Activated CD8-positive, alpha-beta memory T cell treated with anti-CD3 and anti-CD28 coated beads for 48 hours (primary cell): ENCODE measurements at places on chromosomes 11 and 22.
A peak's percentile ranks its signal among the peaks of the same experiment; 100 is the strongest.

DNA sequence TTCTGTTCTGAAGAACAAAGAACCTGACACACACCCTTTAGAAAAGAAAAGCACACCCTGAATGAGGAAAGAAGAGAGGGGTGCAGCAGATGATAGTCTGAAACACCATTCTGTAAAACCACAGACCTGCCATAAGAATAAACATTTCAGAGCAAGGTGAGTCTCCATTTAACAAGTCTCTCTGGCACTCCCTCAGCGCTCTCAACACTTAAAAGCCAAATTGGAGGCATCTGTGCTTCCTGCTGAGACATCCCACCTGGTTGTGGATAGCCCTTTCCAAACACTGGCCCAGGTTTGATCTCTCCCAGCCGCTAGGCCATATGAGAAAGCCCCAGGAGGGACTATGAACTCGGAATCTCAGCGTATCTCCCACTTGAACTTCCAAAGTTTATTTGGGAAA is 36.3 kb downstream of the ETS1 start:
- DNase-seq = no peak

- no peak for DNase-seq
These were observed 94.9 kb downstream of the PRR5L start for GRCh38 chr11:36390963-36391471.

DNA sequence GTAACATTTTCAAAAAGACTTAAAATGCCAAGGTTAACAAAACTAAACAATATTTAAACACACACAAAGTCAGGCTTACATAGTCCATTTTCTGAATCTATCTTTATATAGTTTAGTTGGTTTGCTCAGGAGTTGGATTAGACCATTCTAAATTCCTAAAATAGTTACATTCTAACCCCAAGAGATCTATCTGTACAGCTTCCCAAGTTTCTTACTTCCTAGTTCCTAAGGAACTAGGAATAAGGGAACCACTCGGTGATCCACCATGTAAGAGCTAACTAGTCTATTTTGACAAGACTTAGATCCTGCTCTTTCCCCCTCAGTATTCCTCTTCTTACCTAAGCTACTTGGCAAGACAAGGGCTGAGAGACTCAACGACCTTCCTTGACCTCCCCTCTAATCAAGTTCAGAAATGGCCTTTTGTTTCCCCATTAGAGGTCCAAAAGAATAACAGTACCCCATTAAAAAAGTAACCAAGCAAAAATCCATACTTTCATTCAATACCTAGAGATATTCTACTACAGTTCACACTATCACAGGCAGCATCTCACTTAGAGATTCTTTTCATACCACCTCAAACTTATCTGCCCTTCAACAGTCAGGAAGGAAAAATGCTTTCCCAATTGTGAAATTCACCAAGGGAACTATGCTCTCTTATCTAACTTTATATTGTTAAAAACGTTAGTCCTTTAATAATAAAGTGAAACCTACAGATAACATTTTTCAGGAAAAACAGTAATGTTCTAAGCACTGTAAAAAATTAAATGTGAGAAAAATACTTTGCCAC is 253.1 kb downstream of the TTC28 start:
- no peak for DNase-seq

GRCh38 chr11:27475622-27476021 is 3.0 kb upstream of the LGR4 start:
- DNase-seq = no peak

- DNase-seq = no peak
These were observed 258.3 kb upstream of the B3GAT1 start for GRCh38 chr11:134670247-134670782.

DNA sequence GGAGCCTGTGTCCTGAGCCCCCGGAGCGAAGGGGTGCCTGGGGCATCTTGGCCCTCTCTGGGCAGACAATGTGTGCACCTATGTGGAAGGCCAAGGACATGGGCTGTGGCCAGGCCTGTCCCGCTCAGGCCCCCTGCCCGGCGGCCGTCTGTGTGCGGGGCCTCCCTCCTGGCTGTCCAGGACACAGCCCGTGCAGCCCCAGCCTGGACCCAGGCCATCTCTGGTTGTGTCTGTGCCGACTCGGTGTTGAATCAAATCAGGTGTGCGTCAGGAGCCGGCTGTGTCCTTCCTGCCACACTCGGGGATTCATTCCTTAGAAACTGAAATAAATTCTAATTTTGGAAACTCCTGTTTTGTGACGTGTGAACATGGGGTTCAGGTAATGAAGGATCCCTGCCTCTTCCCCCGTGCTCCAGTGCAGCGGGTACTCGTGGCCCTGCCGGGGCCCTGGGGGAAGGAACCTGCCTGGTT is 1.5 kb upstream of the SELENOO start:
- no peak for DNase-seq

DNA sequence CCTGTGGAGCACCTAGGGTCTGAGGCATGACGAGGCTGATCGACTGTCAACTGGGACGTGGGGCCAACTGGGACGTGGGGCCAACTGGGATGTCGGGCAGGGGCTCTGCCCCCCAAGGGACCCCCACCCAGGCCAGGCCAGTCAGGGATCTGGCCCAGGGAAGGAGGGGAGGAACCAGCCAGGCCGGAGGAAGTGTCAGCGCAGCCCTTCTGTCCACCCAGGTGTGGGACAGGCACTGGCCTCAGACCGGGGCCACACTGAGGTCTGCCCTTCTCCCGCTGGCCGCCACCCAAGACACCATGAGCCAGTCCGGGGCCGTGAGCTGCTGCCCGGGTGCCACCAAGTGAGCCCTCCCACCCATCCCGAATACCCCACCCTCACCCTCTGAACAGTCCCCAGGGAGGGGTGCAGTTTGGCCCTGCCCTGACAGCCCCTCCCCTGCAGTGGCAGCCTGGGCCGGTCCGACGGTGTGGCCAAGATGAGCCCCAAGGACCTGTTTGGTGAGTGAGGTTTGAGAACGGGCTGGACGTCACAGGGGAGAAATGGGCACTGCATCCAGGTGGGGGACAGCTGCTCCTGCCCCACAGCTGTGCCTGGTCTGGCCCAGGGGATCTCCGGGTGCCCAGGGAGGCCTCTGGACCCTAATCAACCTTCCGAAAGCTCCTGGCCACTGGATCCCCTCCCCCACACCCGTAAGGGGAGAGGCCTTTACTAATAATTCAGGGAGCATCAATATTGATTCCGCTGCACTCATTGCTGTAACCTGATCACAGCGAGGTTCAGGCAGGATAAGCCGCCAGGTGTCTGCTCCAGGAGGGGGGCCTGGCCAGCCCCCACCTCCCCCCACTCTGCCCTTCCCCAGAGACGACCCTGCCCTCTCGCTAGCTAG is 3.3 kb downstream of the EPS8L2 start:
- DNase-seq = no peak

- no peak for DNase-seq
These were observed 33.6 kb downstream of the MAP6 start for GRCh38 chr11:75635066-75635862.

DNA sequence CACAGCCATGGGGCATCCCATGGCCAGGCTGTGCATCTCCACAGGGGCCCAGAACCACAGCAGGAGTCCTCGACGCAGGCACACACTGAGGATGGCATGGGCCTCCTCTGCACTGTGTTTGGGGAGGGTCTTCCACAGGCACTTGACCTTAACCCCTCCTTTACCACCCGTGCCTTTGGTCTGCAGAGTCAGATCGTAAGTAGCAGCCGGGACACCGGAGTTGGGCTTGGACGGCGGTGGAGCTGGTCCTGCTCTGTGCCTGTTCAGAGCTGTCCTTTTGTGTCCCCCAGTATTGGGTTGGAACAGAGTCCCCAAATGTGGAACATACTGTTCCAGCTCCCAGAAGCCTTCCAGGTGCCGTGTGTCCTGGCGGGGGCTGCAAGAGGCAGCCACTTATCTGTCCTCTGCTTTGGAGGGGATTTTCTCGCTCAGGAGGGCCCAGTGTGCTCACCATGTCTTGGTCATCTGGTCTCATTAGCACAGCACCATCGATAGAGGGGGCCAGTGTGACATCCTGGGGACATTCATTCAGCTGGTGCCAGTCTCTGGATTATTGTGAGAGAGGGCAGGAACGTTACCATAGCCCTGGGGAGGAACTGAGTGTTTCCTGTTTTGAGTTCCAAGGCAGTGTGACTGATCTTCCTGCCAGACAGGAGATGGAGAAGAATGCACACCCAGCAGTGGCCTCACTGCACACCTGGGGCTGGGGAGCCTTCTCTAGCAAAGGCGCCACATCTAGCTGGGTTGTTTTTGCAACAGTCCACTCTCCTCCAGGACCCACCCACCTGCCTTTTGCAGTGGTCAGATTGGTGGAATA is 12.4 kb downstream of the CRELD2 start:
- no peak for DNase-seq

- peak; percentile 44 for DNase-seq
These were observed 12.7 kb upstream of the ARHGEF17 start for GRCh38 chr11:73295241-73295995.

GRCh38 chr11:77441426-77441825 is 32.5 kb downstream of the PAK1 start:
- no peak for DNase-seq

DNA sequence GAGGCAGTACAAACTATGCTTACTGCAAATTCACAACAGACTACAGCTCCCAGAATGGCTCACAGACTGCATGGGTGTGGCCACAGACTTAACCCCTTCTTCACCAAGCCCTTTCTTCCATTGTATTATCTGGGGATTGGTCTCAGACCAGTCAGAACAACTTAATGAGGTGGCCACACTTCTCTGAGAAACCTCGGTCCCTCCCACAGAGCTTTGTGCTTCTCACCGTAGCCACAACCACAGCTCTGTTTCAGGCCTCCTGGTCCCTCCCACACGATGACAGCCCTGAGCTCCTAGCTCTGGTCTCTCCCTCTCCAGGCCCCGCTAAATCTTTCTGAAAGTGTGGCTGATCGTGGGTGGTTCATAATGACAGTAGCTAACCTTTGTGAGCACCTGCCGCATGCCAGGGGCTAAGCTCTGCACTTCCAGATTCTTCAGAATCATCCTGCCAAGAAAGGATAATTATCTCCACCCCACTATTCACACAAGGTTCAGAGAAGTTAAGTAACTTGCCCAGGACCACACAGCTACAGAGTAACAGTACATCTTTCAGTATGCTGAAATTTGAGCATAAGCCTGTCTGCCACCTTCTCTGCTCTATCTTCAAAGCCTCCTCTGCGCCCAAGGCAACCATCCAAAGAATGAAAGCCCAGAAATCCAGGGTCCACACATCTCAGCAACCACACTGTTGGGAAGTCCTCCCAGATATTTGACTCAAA is 5.4 kb downstream of the PDE2A start:
- peak; percentile 42 for DNase-seq

DNA sequence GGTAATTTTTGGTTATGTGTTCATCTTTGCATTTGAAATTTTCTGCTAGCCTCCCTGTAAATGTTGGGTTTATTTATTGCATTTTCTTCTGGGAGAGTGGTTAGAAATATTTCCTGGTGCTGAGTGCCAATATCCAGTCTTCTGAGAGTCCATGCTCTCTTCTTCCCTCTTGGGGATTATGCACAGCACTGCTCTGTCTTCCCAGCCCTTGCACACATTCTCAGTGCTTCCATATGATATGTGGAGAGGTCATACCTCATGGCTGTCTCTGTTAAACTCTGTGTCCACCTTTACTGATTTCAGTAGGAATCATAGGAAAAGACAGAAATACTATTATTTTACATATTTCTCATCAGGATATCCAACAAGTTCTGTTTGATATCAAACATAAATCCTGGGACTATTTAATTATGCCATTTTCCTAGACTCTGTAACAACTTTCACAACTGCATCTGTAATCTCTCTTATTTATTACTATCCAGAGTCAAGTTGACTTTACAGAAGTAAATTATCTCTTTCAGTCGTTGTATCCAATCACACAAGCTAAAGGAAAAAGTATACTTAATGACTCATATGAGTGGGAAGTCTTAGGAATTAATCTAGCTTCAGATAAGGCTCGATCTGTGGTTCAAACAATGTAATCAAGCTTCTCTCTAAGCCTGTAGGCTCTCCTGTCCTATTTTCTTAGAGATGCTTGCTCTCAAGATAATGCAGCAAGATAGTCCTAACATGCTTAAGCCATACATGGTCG is 2.7 kb upstream of the NXPE1 start:
- no peak for DNase-seq

- no peak for DNase-seq
These were observed 65.0 kb downstream of the SLC36A4 start for GRCh38 chr11:93132836-93133235.

GRCh38 chr11:44388828-44389657 is 79.1 kb upstream of the ALX4 start:
- no peak for DNase-seq

DNA sequence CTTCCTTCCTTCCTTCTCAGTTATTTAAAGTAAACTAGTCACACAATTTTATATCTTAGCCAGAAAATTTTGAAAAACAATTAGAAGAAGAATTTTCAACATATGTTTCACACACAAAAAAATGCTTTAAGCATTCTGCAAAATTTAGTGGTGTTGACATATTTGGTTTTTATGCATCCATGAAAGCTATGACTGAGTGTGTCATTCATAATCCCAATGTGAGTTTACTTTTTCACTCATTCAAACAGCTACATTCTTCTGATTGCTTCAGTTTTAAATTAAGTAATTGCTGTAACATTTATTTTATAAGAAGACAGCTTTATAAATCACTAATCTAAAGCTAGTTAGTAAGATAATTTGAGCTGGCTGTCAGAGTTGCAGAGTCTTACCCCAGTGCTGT is 453.5 kb downstream of the LRRC4C start:
- DNase-seq = no peak

GRCh38 chr22:39988386-39989114 is 6.2 kb upstream of the FAM83F start:
- no peak for DNase-seq

- DNase-seq = no peak
These were observed 62.3 kb downstream of the BTG4 start for GRCh38 chr11:111449696-111450479.

GRCh38 chr11:2366733-2367132 is 10.4 kb upstream of the CD81 start:
- DNase-seq = no peak

GRCh38 chr11:130282111-130282510 is 32.6 kb downstream of the ZBTB44 start:
- DNase-seq = no peak

DNA sequence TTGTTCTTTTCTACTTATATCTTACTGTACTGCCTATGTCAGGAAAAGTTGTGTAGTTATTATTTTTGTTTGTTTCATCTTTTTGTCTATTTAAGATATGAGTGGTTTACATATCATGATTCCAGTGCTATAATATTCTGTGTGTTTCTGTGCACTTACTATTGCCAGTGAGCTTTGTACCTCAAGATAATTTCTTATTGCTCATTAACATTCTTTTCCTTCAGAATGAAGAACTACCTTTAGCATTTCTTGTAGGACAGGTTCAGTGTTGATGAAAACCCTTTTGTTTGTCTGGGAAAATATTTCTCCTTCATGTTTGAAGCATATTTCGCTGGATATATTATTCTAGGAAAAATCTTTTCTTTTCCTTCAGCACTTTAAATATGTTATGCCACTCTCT is 452.7 kb upstream of the FAT3 start:
- DNase-seq = no peak

- DNase-seq = no peak
These were observed 683 bp upstream of the SYTL2 start for GRCh38 chr11:85811624-85812023.
